Activated CD8-positive, alpha-beta memory T cell treated with anti-CD3 and anti-CD28 coated beads for 4 hours (primary cell): ENCODE measurements at places on chromosomes 6 and 20.
A peak's percentile ranks its signal among the peaks of the same experiment; 100 is the strongest.

GRCh38 chr6:44245912-44246662, 814 bp upstream of the HSP90AB1 start:
- DNase-seq, result peak; percentile 75

GRCh38 chr6:9540534-9541126, 874.2 kb downstream of the TFAP2A start:
- DNase-seq, result no peak

DNA sequence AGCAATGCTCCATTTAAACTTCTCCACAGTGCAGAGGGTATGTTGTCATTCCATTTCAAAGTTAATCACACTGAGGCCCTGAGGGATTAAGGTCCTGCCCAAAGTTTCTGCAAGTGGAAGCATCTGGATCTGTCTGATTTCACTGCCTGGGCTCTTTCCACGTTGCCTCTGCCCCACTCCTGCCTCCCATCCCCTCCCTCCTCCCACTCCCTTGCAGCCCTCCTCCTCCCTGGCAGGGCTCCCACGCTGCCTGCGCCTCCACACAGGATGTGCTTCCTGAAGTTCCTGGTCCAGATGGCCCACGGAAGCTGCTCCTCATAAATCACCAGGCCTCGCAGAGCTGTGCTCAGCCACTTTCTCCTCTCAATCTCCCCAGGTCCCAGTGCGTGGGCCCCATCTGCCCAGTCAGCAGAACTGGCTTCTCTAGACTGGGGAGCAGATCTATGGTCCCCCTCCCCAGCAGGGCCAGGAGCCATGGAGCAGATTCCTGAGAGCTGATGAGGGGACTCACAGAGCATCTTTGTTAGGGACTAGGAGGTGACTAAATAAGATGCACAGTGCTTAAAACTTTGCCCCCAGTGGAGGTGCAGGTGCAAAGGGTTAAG, 65.4 kb upstream of the MAFB start:
- DNase-seq, result no peak

GRCh38 chr20:54306985-54307710, 99.3 kb downstream of the PFDN4 start:
- DNase-seq, result no peak

GRCh38 chr6:130008236-130008873, 10.0 kb upstream of the L3MBTL3 start:
- no peak for DNase-seq

- DNase-seq, result no peak
These were observed 5.4 kb downstream of the SLC29A1 start for GRCh38 chr6:44228836-44229235.

GRCh38 chr6:137309078-137309762, 90.0 kb upstream of the IFNGR1 start:
- DNase-seq, result no peak

- DNase-seq, result no peak
These were observed 86.2 kb downstream of the CFAP61 start for GRCh38 chr20:20138301-20139064.

DNA sequence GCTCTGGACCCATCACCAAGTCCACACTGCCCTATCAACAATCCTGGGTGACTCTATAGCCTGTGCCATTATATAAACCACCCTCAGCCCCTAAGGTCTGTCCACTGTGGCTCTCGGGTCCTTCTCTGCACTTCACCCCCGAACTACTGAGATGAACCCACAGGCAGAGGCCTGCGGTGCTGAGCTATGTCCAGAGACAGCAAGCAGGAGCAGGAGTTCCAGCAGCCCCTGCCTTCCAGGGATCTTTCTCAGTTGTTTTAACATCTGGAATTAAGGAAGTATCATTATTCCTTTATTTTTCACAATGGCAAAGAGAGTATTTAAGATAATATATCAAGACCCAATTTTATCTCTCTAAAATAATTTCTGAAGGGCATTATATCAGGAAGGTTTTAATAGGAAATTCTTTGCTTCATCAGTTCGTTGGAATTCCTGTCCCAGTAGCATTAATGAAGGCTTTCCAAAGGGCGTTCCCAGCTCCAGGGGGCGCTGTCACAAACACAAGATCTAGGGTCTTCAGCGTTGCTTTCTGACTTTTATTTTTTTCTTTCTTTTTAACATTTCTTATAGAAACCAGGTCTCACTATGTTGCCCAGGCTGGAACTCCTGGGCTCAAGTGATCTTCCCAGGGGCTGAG, 27.3 kb downstream of the RRBP1 start:
- DNase-seq, result no peak

GRCh38 chr20:21075471-21075870, 30.7 kb downstream of the LINC00237 start:
- DNase-seq, result no peak

DNA sequence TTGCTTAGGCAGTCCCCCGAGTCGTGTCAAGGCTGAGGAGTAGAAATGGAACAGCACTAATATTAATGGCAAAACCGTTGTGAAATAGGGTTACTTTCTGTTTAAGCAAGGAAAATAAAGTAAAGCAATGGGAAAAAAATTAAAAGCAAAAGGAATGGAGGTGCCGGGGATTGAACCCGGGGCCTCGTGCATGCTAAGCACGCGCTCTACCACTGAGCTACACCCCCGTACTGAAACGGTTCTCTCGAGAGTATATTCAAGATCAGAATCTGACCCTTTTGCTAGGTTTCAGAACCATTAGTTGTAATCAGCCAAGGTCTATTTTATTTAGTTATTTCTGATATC, 85.5 kb downstream of the TRIM27 start:
- DNase-seq, result peak; percentile 52

DNA sequence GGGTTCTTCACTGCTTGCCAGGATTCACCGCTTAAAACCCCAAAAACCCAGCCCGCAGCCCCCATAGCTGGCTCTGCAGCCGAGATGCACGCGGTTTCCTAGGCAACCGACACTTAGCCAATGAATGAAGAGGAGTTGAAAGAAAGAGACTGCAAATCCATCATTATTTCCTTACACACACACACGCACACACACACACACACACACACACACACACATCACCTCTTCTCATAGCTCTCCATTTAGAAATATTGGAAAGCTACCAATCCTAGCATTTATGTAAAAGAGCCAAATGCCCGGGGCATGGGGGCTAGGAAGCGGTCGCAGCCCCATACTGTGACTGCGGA, 3.4 kb upstream of the TUBB2B start:
- DNase-seq, result no peak

DNA sequence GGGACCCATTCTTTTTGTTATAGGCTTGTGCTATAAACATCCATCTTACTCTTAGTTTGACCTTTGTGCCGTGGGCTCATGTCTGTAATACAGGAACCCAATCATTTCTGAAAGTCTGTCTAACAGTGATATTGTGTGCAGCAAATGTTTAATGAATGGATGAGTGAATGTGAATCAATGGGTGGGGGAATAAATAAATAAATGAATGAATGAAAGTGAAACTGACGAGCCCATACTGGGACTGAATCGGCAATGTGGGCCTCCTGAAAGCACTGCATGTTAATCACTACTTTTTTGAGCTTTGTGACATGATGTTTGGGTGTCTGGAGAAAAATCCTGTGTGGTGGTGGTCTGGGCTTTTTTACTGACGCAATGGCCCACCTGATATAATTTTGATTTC, 175.0 kb downstream of the GMPR start:
- DNase-seq, result no peak

DNA sequence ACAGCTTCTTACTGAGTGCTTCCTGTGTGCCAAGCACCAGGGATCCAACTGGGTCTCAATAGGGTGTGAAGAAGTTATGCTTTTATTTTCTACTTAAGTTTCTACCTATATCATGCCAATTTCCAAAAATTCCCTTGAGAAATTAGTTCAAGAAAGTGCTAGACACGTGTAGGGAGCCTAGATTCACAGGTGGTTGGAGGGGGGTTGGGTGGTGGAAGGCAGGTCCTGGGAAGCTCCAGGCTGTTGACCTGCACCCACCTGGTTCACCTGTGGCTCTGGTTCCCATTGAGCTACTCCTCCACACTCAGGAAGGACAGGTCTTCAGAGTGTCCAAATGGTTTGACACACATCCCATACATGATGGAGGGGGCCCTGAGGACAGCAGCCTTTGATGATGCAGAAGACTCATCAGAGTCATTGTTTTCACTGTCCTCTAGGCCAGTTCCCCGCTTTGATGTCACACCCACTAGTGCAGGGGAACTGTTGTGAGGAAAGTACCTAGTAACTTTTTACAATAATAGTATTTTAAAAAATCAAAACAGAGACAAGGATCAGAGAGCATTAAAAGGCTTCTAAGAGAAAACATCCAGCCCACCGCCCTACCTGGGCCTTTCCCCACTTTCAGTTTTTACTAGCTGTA, 39.8 kb upstream of the MYL9 start:
- no peak for DNase-seq

GRCh38 chr6:29474996-29475395, 12.8 kb downstream of the MAS1L start:
- DNase-seq, result no peak

DNA sequence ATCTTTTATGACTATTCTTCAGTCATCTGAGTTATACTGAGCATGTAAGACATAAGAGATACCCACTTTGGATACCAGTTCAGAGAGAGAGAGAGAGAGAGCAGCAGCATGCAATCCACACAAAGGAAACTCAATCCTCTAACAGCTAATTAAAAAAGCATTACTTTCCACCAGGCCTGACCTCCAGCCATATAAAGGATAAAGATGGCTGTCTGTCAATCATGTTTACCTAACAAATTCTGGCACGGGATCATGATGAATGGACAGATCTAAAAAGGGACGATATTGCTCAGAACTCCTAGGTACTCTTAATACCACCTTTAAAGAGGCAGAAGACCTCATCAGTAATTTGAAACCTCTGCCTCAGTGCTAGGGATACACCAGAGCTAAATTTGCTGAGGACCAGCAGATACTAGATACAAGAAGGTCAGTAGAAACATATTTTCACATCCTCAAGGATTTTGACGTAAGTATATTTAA, 159.2 kb downstream of the RPS12 start:
- no peak for DNase-seq

- DNase-seq, result no peak
These were observed 554.8 kb downstream of the TBC1D32 start for GRCh38 chr6:120779441-120779840.

GRCh38 chr20:23197836-23198235, 111.7 kb upstream of the CD93 start:
- no peak for DNase-seq

- no peak for DNase-seq
These were observed 51.0 kb upstream of the PMEPA1 start for GRCh38 chr20:57760698-57761412.
